ENCODE measurements at places on chromosomes 1 and 21. TPM values are rescaled to one million over a fixed set of nuclear protein-coding genes. Genes with fewer than 3 reads are reported as not detected.

Gene APOBEC4
- total RNA-seq: not detected

Gene MYOC
- 0.13 TPM for total RNA-seq

Gene ATP1A2
- 1.0 TPM for total RNA-seq

Gene TTC39A
- total RNA-seq: 0.26 TPM

Gene LCE1A
- total RNA-seq: not detected

Gene SLC19A1
- total RNA-seq: 13.6 TPM

Gene SLC26A9
- total RNA-seq: not detected

Gene SAMSN1
- total RNA-seq: 1.0 TPM

Gene FAM72B
- 3.6 TPM for total RNA-seq

Gene FOXD3
- total RNA-seq: not detected

Gene KLF17
- total RNA-seq: not detected

Gene CDA
- 1.9 TPM for total RNA-seq

Gene PLEKHG5
- total RNA-seq: 15.7 TPM

Gene C1orf226
- total RNA-seq: 1.7 TPM

Gene TLR5
- total RNA-seq: 0.08 TPM

Gene C4BPA
- not detected for total RNA-seq

Gene PDZK1
- 0.72 TPM for total RNA-seq

Gene VANGL2
- total RNA-seq: 2.6 TPM

Gene KRTAP19-3
- total RNA-seq: not detected

Gene HPCAL4
- total RNA-seq: not detected

Gene SRGAP2
- 38.1 TPM for total RNA-seq

Gene GIPC2
- 0.52 TPM for total RNA-seq

Gene NBPF4
- total RNA-seq: not detected

Gene MTARC2
- total RNA-seq: 10.0 TPM

Gene PLXNA2
- total RNA-seq: 6.3 TPM

Gene FCGR1A
- not detected for total RNA-seq

Gene PLA2G5
- total RNA-seq: not detected

Gene ELAVL4
- total RNA-seq: not detected

Gene EPRS1
- 59.1 TPM for total RNA-seq
